Bladder microvascular endothelial cell (primary cell): ENCODE measurements at places on chromosomes 16 and 17. TPM values are rescaled to one million over a fixed set of nuclear protein-coding genes. Genes with fewer than 3 reads are reported as not detected.

The HP gene
- not detected in 2 replicates for total RNA-seq

The C16orf89 gene
- not detected in 2 replicates for total RNA-seq

The VAT1L gene
- 3.9 and 13.8 TPM in 2 replicates for total RNA-seq

The TAC4 gene
- not detected in 2 replicates for total RNA-seq

The FAM20A gene
- under 0.01 TPM in 1 of 2 replicates, not detected in the other for total RNA-seq

The SPATA33 gene
- total RNA-seq, result 1.9 and 3.8 TPM in 2 replicates

The NPIPB8 gene
- total RNA-seq, result 0.49 TPM in 1 of 2 replicates, not detected in the other

The SLC5A11 gene
- not detected in 2 replicates for total RNA-seq

The AURKB gene
- total RNA-seq, result 23.2 and 37.6 TPM in 2 replicates

The TBC1D3B gene
- 0.97 and 2.6 TPM in 2 replicates for total RNA-seq

The SDR42E2 gene
- total RNA-seq, result 0.16 TPM in 1 of 2 replicates, not detected in the other

The ITGAD gene
- total RNA-seq, result not detected in 2 replicates

The CCL2 gene
- 153 and 310 TPM in 2 replicates for total RNA-seq

The ALOX12 gene
- total RNA-seq, result not detected in 2 replicates

The PRKAR1A gene
- 204 and 444 TPM in 2 replicates for total RNA-seq

The RUNDC3A gene
- 0.25 and 0.32 TPM in 2 replicates for total RNA-seq
